ENCODE measurements at places on chromosomes 3 and 15.

GRCh38 chr3:193040836-193041672 lies 123.4 kb upstream of the MB21D2 start:
- DNase-seq = no peak

DNA sequence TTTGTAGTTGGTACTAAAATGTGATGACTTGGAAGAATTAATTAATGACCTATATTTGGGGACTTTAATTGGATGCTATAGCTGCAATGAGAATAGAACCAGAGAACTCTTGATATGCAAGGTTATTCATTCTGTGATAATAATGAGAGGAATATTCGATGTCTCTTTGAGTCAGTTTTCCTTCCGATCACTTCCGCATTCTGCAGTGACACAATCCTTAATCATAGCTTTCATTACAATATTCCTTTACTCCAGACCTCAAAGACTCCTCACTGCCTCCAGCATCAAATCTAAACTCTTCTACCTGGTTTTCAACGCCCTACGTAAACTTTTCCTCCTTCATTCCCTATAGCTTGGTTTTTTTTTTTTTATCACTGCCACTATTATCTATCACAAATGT lies 21.6 kb downstream of the B3GNT5 start:
- no peak for DNase-seq

DNA sequence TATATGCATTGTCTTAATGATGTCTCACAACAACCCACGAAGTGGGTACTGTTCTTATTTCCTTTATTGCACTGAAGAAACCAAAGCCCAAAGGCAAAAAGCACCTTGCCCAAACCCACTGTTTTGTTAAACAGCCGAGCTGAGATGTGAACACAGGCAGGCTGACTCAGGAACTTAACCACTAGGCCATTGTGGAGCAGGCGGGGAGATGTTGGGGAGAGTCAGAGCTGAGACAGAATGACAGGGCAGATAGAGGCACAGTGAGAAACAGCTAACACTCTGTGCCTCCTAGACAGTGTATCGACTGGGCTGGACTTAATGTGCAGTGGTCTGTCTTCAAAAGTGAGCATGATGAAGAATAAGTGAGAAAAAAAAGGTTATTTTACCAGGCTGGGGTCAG lies 56.5 kb downstream of the RPLP1 start:
- no peak for DNase-seq

- DNase-seq = peak; percentile 19
Observed at GRCh38 chr3:106609666-106610301, 741.0 kb upstream of the CBLB start.

DNA sequence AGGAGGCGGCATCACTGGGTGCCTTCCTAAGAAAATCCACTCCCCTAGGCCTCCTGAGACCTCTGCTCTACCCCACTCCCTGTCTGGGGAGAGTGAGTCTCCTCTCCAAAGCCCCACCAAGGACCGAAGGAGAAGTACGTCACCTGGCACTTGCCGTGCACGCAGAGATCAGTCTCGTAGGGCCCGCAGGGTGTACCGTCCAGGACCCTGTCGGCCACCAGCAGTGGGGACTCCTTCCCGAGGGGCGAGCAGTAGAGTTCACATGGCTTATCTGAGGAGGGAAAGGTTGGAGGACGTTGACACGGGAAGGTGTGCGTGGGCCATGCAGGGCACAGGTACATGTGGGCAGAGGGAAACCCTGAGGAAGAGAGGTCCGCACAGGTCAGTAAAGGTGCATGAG lies 232.9 kb downstream of the ADAMTS17 start:
- no peak for DNase-seq

- DNase-seq = no peak
Observed at GRCh38 chr15:92889390-92890107, 10.6 kb upstream of the CHD2 start.

DNA sequence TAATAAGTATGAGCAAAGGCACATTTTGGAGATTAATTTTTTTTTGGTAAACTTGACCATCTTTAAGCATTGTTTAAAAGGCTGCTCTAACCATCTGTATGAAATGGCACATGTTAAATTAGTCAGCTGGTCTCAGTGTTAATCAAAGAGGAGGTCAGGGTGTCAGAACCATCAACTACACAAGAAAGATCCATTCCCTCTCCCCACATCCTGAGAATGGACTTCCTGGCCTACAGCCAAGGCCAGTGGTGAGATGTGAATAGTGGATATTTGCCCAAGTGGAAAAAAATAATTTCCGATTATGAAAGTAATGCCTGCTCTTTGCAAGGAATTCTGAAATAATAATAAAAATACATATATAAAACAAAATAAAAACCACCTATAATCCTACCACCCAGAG lies 641.7 kb downstream of the NR2F2 start:
- DNase-seq = no peak

DNA sequence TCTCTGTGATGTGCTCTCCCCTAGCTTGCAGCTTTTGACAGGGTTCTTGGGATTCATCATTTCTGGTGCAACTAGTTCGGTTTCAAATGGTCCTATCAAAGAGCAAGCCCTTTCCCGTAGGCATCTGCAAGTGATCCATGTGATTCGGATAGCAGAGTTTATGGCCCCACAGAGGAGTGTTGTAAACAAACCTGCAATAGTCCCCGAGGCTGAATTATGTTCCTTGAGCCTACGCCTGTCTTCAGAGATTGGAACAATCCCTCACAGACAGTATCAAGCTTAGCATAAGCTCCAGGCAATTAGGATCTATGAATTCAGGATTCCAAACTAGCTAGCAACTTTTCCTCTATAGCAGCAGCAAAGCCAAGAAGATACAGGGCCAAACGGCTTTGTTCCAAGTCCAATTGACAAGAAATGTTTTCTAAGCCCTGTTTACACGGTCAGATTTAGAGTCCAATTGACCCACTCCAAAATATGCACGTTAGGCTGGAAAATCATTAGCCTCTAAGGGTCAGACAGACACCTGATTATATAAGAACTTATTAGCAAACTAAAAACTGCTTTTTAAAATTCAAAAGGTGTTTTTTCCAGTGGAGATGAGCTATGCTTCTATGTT lies 24.8 kb downstream of the LNP1 start:
- DNase-seq = no peak

DNA sequence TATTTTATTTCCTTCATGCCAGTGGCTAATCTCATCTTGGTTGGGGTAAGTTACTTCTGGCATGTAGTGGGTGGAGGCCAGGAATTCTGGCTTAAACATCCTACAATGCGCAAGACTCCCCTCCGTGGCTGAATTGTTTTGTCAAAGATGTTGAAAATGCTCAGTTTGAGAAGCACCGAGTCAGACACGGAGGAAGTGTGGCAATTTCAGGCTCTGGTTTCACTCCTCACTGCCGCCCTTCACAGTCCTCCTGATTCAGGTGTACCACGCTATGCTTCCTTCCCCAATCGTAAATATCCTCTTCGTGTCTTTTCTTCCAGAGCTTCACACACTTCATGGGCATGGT lies 150.7 kb downstream of the OPA1 start:
- no peak for DNase-seq

Data from stimulated activated CD8-positive, alpha-beta memory T cell treated with anti-CD3 and anti-CD28 coated beads, Interleukin-4, amount 100 ng/mL, for 1 hour (primary cell).